ENCODE measurements at places on chromosomes 4 and X.

DNA sequence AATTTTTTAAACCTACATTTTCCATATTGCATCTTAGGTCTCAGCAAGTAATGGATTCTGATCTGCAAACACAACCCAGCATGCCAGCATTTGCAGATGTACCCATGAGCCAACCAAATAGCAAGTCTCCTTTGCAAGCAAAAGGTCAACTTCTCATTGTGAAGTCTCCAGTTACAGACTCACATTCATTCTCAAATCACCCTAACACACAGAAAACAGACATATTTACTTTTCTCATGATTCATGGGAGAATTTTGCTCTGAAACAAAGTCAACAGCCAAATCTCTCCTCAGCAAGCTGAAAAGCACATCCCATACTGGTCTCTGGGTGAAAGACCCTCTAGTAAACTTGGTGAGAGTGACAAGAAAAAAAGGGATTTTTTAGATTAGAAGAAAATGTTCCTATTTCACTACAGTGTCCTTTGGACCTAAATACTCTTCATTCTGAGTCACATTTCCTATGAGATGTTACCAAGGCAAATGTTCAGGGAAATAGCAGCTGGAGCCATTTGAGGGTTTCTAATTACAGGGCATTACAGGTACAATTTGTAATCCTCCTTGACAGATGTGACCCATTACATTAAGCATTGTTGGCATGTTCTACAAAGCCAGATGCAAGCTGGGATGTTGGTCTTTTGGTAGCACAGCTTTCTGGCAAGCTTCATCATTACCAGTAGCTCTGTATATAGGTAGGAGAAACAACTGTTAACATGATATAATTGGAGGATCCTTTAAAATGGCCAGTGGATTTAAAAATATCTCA, 383.3 kb downstream of the SMARCA1 start:
- no peak for DNase-seq
- H3K27me3 ChIP-seq: peaks cover 22% of the 10 kb centered on the region
- no peaks in the 10 kb centered on the region for H3K4me1 ChIP-seq
- no peaks in the 10 kb centered on the region for H3K36me3 ChIP-seq

GRCh38 chrX:63128509-63128908, 222.6 kb downstream of the SPIN4 start:
- H3K36me3 ChIP-seq: no peaks in the 10 kb centered on the region
- no peak overlapping the region for H3K27ac ChIP-seq
- H3K4me3 ChIP-seq: no peak overlapping the region
- H3K4me1 ChIP-seq: no peaks in the 10 kb centered on the region
- DNase-seq: no peak
- peaks cover 5% of the 10 kb centered on the region for H3K27me3 ChIP-seq

DNA sequence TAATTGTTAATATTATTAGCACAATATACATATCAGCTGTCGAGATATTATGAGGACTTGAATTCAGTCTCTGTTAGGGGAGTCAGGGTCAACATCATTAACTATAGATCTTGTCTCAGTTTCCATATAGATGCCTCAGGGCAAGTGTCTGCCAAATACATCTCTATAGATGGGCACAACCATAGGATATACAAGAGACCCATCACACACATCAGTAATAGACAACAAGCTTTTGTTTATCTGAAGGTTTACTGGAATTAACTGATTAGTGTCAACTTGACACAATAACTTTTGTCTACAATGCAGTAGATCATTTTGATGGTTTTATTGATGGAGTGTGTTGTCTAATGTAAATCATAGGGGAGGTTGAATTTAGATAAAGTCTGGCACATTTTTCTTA, 37.1 kb upstream of the PHOX2B start:
- H3K27ac ChIP-seq: no peak overlapping the region
- no peaks in the 10 kb centered on the region for H3K36me3 ChIP-seq

DNA sequence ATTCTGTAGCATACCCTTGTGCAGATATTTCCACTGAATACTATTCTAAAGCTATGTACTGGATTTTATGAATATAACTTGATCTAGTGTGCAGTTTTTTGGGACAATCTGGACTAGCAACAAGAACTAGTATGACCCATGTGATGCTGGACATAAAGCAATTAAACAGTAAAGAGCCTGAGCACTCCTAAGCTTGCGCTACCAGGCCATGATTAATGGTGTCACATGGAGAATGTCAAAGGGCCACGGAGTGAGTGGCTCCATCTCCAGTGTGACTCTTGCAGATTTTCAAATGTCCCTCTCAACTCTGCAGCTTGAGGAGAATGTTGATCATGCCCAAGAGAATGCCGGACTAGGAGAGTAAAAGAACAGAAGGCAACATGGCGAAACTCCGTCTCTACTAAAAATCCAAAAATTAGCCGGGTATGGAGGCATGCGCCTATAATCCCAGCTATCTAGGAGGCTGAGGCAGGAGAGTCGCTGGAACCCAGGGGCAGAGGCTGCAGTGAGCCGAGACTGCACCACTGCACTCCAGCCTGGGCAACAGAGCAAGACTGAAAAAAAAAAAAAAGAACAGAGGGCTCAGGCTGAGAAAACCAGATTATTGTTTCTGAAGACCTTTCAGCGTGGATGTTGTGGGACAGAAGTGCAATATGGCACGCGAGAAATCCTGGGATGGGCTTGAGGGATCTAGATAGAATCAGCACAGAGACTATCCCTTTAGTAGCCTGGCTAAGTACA, 45.0 kb downstream of the TIGD2 start:
- no peak overlapping the region for H3K4me3 ChIP-seq
- H3K36me3 ChIP-seq: no peaks in the 10 kb centered on the region
- H3K27ac ChIP-seq: no peak overlapping the region
- no peaks in the 10 kb centered on the region for H3K4me1 ChIP-seq

DNA sequence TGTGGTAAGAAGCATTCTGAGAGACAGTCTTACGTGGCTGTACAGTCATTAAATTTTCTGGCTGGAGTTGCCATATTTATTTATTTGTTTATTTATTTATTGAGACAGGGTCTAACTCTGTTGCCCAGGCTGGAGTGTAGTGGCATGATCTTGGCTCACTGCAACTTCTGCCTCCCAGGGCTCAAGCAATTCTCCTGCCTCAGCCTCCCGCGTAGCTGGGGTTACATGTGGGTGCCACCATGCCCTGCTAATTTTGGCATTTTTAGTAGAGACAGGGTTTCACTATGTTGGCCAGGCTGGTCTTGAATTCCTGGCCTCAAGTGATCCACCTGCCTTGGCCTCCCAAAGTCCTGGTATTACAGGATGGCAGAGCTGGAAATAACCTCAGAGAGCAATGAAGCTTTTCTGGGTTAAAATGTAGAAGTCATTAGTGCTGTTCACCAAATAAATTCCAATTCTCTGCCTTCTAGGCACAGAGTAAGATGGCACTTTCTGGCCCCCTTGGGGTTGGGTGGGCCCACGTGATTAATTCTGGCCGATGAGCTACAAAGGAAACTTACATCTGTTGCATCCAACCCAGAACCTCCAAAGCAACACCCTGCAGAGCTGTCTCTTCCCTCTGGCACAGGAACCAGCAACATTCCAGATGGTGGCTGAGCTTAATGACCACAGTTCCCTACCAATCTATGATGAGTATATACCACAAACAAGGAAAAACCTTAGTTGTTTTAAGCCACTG, 4.5 kb downstream of the MRFAP1 start:
- H3K27ac ChIP-seq: no peak overlapping the region
- no peak overlapping the region for H3K4me3 ChIP-seq
- peaks cover 23% of the 10 kb centered on the region for H3K36me3 ChIP-seq

GRCh38 chr4:33722800-33723516, 2521.4 kb downstream of the ARAP2 start:
- no peaks in the 10 kb centered on the region for H3K36me3 ChIP-seq
- H3K4me1 ChIP-seq: no peaks in the 10 kb centered on the region
- no peaks in the 10 kb centered on the region for H3K27me3 ChIP-seq

DNA sequence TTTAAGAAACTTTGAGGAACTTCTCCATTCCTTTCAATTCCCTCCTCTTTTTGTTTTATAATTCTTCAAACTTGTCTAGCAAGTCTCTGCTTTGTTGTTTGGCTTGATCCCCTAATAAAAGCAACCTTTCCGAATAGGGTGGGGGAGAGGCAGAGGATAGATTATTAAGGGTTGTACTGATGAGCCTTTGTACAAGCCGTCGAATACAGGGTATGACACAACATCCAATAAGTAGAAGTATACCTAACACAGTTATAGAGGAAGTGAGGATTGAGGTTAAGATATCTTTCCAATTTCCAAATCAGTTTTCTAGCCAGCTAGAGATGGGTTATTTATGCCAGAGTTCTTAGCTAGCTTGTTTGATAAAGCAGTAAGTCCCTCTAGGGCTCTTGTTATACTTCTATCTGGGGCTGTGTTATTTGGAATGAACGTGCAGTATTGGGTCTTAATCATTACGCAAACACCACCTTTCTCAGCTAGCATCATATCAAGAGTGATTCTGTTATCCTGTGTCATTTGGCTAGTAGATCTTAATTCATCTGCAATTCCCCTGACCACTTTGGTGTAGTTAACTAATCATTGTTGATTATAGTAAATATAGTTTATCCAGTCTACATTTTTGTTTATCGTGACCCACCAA, 18.5 kb downstream of the METAP1 start:
- H3K4me1 ChIP-seq: peaks cover 32% of the 10 kb centered on the region
- H3K27me3 ChIP-seq: no peaks in the 10 kb centered on the region
- no peak for DNase-seq
- no peak overlapping the region for H3K27ac ChIP-seq
- peaks cover 7% of the 10 kb centered on the region for H3K36me3 ChIP-seq

GRCh38 chr4:123587983-123588494, 191.4 kb downstream of the SPRY1 start:
- peaks cover 19% of the 10 kb centered on the region for H3K4me1 ChIP-seq
- H3K4me3 ChIP-seq: peak overlapping the region; percentile 63
- no peak for DNase-seq
- no peaks in the 10 kb centered on the region for H3K36me3 ChIP-seq
- no peaks in the 10 kb centered on the region for H3K27me3 ChIP-seq
- H3K27ac ChIP-seq: peak overlapping the region; percentile 88

- peaks cover 11% of the 10 kb centered on the region for H3K27me3 ChIP-seq
- no peak overlapping the region for H3K4me3 ChIP-seq
- no peak for DNase-seq
Measured at GRCh38 chrX:112874175-112874574, 33.5 kb upstream of the AMOT start.

DNA sequence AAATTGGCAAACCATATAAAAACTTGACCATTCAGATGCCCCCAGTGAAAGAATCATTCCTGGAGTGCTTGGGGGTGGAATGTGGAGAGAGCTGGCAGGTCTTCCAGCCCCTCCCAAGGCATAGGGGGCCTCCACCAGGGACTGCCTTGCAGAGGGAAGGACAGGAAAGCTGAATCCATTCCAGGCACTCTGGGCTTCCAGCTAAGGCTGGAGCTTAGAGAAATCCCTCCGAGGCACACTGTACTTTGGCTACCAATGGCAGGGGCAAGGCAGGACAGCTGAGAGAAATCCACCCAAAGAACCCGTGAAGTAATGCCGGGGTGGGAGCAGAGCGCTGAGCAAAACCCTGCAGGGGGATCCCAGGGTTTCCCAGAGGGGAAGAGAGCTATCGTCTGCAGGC, 4.0 kb downstream of the CENPU start:
- peaks cover 10% of the 10 kb centered on the region for H3K4me1 ChIP-seq
- no peak overlapping the region for H3K27ac ChIP-seq
- peaks cover 17% of the 10 kb centered on the region for H3K36me3 ChIP-seq
- no peak overlapping the region for H3K4me3 ChIP-seq
- DNase-seq: no peak

DNA sequence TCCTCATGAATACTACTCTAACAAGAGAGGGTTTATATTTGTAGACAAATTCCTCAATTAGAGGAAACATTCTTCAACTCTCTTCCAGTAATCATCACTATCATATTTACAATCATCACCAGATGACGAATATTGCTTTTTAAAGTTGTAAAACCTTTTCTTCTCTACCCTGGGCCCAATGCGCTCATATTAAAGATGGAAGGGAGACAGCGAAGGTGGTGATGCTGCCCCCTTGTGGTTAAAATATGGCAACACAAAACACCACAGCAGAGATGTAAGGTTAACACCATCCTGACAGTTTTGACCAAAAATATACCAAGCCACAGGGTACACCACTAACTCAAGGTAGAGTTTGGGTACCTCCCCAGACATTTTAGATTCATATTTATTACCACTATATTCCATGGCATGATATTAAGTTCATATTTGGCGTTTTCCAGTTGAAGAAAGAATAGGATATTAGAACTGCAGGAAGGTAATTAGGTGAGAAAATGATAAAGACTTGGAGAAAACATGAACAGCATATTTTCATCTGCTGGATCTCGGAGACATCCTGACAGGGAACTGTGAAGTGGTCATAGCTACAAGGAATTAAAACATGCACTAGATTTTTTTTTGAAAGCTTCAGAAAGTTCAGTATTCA, 72.8 kb downstream of the SLC9A7 start:
- peaks cover 3% of the 10 kb centered on the region for H3K4me1 ChIP-seq
- H3K4me3 ChIP-seq: no peak overlapping the region
- peak overlapping the region; percentile 25 for H3K27ac ChIP-seq
- H3K27me3 ChIP-seq: no peaks in the 10 kb centered on the region

- H3K27ac ChIP-seq: no peak overlapping the region
- no peaks in the 10 kb centered on the region for H3K36me3 ChIP-seq
- no peaks in the 10 kb centered on the region for H3K27me3 ChIP-seq
- no peak for DNase-seq
- no peaks in the 10 kb centered on the region for H3K4me1 ChIP-seq
Measured at GRCh38 chr4:94160774-94161173, 46.9 kb upstream of the SMARCAD1 start.

DNA sequence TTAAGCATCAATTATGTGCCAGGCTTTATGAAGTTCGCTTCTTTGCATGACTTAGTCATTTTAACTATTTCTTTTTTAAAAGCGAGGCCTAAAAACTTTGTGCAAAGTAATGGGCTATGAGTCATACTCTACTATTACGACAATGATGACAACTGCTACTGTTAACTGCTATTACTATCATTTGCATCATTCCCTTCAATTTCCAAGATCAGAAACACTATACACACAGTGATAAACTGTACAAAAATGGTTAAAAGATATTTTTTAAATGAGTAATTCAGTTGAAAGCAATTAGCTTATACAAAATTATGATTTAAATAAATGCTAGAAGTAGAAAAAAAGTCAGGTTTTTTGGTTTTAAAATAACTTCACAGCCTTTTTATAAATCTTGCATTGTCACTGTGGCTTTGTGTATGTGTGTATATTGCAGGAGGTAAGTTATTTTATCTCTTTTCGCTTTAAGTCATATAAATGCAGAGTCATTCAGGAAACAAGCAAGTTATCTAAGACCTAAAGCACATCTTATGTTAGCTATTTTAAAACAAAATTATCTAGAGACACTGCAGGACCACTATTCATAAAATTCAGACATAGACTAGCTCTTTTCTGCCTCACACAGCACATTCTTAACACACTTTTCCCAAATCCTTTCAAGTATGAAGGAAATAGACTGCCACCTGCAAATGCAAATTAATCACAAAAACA, 18.5 kb upstream of the CXCL3 start:
- no peak overlapping the region for H3K4me3 ChIP-seq
- H3K36me3 ChIP-seq: no peaks in the 10 kb centered on the region
- H3K27ac ChIP-seq: no peak overlapping the region
- no peaks in the 10 kb centered on the region for H3K4me1 ChIP-seq
- no peak for DNase-seq

Data from natural killer cell treated with Interleukin-12 subunit alpha and Interleukin-12 subunit beta and Interleukin-15 and Interleukin-18, amount 100 ng/mL, for 72 hours (primary cell).